HT-29 (cell line): ENCODE measurements at places on chromosomes 7 and 10. TPM values are rescaled to one million over a fixed set of nuclear protein-coding genes. Genes with fewer than 3 reads are reported as not detected.

DNA sequence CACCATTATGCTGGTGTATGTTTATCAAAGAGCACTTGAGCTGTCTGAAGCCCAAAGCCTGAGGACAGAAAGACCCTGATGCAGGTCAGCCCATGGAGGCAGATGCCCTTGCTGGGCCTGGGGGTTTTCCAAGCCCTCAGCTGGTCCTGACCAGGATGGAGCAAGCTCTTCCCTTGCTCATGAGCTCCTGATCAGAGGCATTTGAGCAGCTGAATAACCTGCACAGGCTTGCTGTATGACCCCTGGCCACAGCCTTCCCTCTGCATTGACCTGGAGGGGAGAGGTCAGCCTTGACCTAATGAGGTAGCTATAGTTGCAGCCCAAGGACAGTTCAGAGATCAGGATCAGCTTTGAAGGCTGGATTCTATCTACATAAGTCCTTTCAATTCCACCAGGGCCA, 13.0 kb downstream of the AQP1 start:
- DNase-seq = no peak

TCF7L2 gene
- total RNA-seq = 13.8 and 16.5 TPM in 2 replicates

- no peak for DNase-seq
Measured at GRCh38 chr10:69726850-69727249, 74.9 kb upstream of the COL13A1 start.

DNA sequence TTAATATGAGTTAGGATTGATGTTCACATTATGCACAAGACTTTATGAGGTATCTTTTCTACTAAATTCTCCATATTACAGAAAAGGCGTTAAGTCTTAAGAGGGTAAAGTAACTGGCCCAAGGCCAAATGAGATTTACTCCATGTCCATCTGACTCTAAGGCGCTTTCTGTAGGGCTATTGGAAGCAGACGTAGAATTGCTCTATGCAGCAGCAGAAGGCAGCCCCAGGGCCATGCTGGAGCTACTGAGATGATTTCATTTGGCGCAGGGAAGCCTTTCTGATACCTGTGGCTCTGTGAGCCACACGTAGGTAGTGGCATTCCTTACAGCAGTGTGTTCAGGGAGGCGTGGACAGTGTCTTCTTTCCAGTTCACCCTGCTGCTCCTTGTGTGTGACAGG, 133.1 kb downstream of the SH2D4B start:
- DNase-seq = no peak

- peak; percentile 12 for DNase-seq
Measured at GRCh38 chr10:30493609-30494530, 59.9 kb downstream of the MAP3K8 start.

ADIRF gene
- 1.6 and 3.1 TPM in 2 replicates for total RNA-seq

GRCh38 chr7:117892821-117893220, 19.6 kb upstream of the CTTNBP2 start:
- no peak for DNase-seq

DNA2 gene
- total RNA-seq = 8.9 and 10.3 TPM in 2 replicates

GRCh38 chr7:101999393-101999792, 182.0 kb downstream of the CUX1 start:
- no peak for DNase-seq

CUTC gene
- total RNA-seq = 7.1 and 8.1 TPM in 2 replicates

DNA sequence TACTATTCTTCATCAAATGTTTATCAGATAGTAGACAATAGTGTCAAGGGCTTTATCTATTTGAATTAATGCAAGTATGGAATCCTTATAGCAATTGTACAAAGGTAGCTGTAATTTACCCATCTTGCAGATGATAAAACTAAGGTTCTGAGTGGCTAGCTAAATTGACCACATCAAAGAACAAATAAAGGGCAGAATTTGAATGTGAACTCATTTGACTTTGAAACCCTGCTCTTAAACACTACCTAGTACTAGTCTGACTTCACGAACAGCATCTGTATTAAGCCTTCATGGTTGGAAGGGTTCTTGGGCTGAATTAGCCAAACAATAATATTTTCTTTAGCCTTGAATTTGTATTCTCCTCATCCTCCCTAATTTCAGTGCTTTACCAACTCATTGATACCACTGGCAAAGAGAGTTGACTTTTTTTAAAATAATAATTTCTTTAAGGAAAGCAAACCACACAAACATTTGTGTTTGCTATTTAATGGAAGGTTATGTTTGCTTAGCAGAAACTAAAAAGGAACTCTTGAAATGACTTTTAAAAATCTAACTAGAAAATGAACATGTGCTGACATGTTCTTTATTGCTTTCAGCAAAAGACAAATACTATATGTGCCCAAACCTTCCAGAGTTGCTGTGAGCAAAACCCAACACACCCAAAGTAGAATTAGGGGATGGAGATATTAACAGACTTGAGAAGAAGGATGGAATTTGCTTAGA, 322.6 kb downstream of the RNLS start:
- no peak for DNase-seq

SPDYE2 gene
- total RNA-seq = not detected in 2 replicates

PTF1A gene
- total RNA-seq = not detected in 2 replicates

DNA sequence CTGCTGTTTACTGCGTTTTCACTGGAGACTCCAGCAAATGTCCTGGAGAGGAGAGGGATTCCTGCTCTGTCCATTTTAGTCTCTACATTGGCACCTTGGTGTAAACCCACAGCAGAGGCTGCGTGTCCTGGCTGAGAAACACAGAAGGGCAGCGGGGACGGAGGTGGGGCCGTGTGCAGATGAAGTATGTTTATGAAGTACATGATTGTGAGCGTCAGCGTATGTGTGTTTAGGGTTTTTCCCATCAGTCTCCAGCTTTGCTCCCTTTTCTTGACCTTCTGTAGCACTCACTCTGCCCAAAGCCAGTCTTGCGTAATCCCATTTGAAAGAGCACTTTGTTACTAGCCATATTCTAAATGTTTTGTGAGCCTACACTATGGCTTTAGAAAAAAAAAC, 750.7 kb upstream of the SORCS1 start:
- no peak for DNase-seq

DNA sequence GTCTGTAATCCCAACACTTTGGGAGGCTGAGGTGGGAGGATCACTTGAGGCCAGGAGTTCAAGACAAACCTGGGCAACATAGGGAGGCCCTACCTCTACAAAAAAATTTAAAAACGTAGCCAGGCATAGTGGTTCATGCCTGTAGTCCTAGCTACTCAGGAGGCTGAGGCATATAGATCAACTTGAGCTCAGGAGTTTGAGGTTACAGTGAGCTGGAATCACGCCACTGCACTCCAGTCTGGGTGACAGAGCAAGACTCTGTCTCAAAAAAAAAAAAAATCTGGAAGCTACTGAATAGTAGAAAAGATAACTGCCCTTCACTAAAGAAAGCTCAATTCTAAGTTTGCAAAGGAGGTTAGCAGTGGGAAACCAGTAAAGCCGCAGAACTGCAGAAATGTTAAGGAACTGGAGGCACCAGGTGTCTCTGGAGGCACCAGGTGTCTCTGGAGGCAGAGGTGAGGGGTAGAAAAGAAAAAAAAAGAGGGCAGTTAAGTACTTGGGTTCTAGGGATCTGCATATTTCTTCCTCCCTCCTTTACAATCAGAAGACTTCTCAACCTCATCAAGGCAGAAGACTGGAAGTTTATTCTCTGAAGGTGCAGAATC, 56.5 kb downstream of the RNLS start:
- no peak for DNase-seq

DNA sequence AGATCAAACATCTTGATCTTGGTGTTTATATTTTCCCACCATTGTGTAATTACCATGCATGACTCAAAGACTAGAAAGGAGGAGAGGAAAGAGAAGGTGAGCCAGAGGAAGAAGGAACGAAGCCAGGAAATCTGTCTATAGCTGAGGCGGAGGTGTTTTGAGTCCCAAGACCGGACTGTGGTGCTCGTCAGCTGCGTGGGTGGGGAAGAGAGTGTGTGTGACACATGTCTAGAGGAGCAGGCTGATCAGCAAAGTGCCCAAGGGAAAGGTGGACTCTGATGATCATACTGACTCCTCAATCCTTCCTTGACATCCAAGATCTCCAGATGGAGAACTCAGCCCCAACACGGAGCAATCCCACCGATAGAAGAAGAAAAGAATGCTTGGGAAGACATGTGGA, 189.5 kb upstream of the MINDY3 start:
- DNase-seq = no peak

GRCh38 chr7:102810916-102811315, 62.1 kb downstream of the FAM185A start:
- DNase-seq = no peak

- no peak for DNase-seq
Measured at GRCh38 chr10:126481181-126481580, 92.9 kb upstream of the ADAM12 start.

GRCh38 chr10:35215107-35215506, 88.5 kb downstream of the CREM start:
- DNase-seq = no peak

ZNF117 gene
- total RNA-seq = 0.34 and 0.74 TPM in 2 replicates

DNA sequence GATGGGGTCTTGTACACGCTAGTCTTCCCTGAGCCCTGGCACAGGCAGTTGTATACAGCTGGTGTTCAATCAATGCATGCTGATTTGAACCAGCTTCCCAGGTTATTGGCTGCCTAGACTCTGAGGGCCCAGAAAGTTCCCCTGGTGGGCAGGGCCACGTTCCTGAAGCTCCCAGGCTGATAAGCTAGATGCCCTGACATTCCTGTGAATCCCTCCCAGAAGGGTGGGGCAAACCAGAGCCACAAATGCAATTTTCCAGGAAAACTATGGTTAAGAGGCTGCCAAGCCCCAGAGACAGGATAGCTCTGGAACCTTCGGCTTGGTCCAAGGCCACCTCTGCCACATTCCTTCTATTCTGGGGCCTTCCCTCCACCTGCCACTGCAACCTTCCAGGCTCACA, 78.2 kb downstream of the FAM53B start:
- DNase-seq = peak; percentile 35

NME8 gene
- total RNA-seq = not detected in 2 replicates

- no peak for DNase-seq
Measured at GRCh38 chr10:74839708-74840107, 13.3 kb downstream of the KAT6B start.

PRKRIP1 gene
- 34.8 and 38.8 TPM in 2 replicates for total RNA-seq

- no peak for DNase-seq
Measured at GRCh38 chr10:129518793-129519192, 51.8 kb downstream of the MGMT start.
